Aortic smooth muscle cell (primary cell): ENCODE measurements at places on chromosomes 1 and 21. TPM values are rescaled to one million over a fixed set of nuclear protein-coding genes. Genes with fewer than 3 reads are reported as not detected.

ENTREP3 gene
- total RNA-seq, result 4.8 and 6.8 TPM in 2 replicates

DHX9 gene
- total RNA-seq, result 129 and 163 TPM in 2 replicates

CD101 gene
- total RNA-seq, result 0.26 and 0.31 TPM in 2 replicates

GBP2 gene
- total RNA-seq, result 53.6 and 81.5 TPM in 2 replicates

INKA2 gene
- 1.4 and 7.1 TPM in 2 replicates for total RNA-seq

SIK1 gene
- total RNA-seq, result under 0.01 and 0.13 TPM in 2 replicates

HES3 gene
- not detected in 2 replicates for total RNA-seq

VN1R5 gene
- total RNA-seq, result not detected in 2 replicates

NBPF20 gene
- total RNA-seq, result 2.1 and 2.9 TPM in 2 replicates

ADORA3 gene
- total RNA-seq, result 0.06 and 0.13 TPM in 2 replicates

BMP8A gene
- 0.40 TPM in 1 of 2 replicates, not detected in the other for total RNA-seq

CYP4Z1 gene
- 0.13 TPM in 1 of 2 replicates, not detected in the other for total RNA-seq

C1orf52 gene
- 11.4 and 14.2 TPM in 2 replicates for total RNA-seq

SLC16A1 gene
- 25.4 and 36.2 TPM in 2 replicates for total RNA-seq

TNFRSF4 gene
- total RNA-seq, result 0.12 and 0.13 TPM in 2 replicates

TNFRSF14 gene
- 25.8 and 26.2 TPM in 2 replicates for total RNA-seq

LRRC53 gene
- total RNA-seq, result not detected in 2 replicates

LRRIQ3 gene
- total RNA-seq, result 0.26 and 0.68 TPM in 2 replicates

IQGAP3 gene
- 18.8 and 25.0 TPM in 2 replicates for total RNA-seq

PLA2G2C gene
- total RNA-seq, result not detected in 2 replicates

CAPN8 gene
- not detected in 2 replicates for total RNA-seq

NBPF6 gene
- total RNA-seq, result 0.06 TPM in 1 of 2 replicates, not detected in the other

GBP7 gene
- total RNA-seq, result not detected in 2 replicates

CLCA1 gene
- total RNA-seq, result not detected in 2 replicates

THEM5 gene
- total RNA-seq, result not detected in 2 replicates

LEFTY1 gene
- 0.06 TPM in 1 of 2 replicates, not detected in the other for total RNA-seq

LORICRIN gene
- not detected in 2 replicates for total RNA-seq

SF3B4 gene
- total RNA-seq, result 8.5 and 14.7 TPM in 2 replicates

ALDH4A1 gene
- total RNA-seq, result 12.0 and 12.7 TPM in 2 replicates

PAPPA2 gene
- total RNA-seq, result 0.26 and 0.31 TPM in 2 replicates

CRP gene
- not detected in 2 replicates for total RNA-seq

KCNH1 gene
- not detected in 2 replicates for total RNA-seq

ITLN2 gene
- not detected in 2 replicates for total RNA-seq

PLA2G5 gene
- total RNA-seq, result 3.9 and 4.5 TPM in 2 replicates

ATAD3C gene
- total RNA-seq, result 0.56 and 0.66 TPM in 2 replicates

KCNA2 gene
- total RNA-seq, result not detected in 2 replicates

FOXO6 gene
- 0.06 and 0.13 TPM in 2 replicates for total RNA-seq
